ENCODE measurements at places on chromosomes 7 and 10. TPM values are rescaled to one million over a fixed set of nuclear protein-coding genes. Genes with fewer than 3 reads are reported as not detected.

WDFY4 gene
- 2.5 TPM for total RNA-seq

PDE6C gene
- total RNA-seq: not detected

NSMCE4A gene
- 34.2 TPM for total RNA-seq

CCDC3 gene
- 0.08 TPM for total RNA-seq

PRLHR gene
- not detected for total RNA-seq

MOSPD3 gene
- total RNA-seq: 10.9 TPM

CLRN3 gene
- not detected for total RNA-seq

GRCh38 chr7:93736668-93737369 lies 153.7 kb downstream of the TFPI2 start:
- DNase-seq: no peak

DNA sequence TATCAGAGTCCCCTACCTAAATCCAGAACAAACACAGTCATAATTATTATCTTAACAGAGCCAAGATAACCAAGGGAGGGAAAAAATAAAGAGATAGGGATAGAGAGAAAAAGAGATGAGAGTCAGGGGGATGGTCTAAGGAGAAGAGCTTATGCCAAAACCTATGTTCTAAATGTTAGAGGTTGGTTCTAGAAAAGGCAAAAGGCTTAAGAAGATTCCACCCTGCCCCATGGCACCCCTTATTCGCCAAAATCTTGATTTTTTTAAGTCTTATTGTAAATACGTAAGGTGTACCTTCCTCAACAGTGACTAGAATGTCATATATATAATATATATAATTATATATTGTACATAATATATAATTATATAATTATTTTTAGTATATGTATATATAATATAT lies 29.6 kb upstream of the CTNNA3 start:
- no peak for DNase-seq

- no peak for DNase-seq
Measured at GRCh38 chr7:28483112-28483511, 70.8 kb downstream of the CREB5 start.

- DNase-seq: no peak
Measured at GRCh38 chr10:15539262-15539661, 168.2 kb upstream of the FAM171A1 start.

GRCh38 chr10:118977835-118978234 lies 51.7 kb upstream of the NANOS1 start:
- no peak for DNase-seq

DNA sequence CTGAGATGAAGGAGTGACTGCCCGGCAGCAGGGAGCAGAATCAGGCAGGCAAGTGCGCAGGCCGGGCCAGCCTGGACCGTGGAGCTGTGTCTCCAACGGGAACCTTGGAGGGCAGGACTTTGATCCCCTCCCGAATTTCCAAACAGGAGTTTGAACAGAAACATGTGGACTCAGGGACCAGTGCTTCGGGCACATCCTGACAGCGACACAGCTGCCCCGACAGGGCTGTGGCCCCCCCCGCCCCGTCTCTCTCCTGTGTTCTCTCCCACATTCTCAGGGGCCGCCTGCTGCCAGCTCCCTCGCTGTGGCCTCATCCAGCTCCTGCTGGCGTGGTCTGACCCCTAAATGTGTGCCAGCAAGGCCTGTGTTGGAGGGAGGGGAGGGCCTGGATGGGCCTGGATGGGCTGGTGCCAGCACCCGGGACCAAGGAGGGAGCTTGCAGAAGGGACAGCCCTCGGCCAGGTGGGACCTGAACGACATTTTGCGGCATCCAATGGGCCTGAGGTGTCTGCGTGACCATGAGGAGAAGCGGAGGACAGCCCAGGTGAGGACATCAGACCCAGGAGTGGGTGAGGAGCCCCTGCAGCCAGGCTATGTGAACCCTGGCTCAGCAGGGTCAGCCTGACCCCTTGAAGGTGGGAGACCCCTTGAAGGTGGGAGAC lies 222.9 kb downstream of the DNAJB6 start:
- no peak for DNase-seq

DNA sequence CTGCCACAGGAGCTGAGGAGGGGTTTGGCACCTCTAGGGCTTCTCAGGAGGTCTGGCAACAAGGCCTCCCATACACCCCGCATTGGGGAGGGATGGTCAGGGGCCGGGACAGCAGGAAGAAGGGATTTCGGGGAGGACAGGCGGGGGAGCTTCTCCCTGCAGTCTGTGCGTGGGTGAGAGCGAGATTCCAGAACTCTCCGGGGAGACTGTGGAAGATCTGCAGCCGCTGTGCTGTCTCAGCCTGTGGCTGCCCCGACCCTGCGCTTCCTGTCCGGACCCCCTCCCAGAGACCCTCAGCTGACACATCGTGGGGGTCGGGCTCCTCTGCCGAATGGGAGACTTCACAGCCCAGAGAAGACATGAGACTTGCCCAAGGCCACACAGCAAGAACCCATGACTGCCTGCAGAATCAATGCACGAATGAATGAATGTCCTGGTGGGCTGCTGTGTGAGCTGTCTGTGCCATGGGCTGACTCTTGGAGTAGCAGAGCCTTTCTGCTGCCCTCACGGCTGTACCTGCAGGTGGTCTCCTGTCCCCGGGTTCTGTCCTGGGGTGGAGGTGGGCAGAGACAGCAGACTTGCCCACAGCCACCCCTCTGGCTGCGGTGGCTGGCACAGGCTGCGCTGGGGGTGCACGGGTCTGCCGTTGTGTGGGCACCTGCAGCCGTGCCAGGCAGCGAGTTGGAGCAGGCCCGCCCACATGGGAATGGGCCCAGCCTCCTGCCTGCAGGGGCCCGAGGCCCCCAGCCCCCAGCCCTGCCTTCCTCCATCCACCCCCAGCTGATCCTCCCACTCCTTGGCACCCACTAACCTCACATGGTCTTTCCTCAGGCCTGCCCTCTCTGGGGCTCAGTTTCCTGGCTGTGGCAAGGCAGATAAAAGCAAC lies 16.3 kb upstream of the LFNG start:
- no peak for DNase-seq

DNA sequence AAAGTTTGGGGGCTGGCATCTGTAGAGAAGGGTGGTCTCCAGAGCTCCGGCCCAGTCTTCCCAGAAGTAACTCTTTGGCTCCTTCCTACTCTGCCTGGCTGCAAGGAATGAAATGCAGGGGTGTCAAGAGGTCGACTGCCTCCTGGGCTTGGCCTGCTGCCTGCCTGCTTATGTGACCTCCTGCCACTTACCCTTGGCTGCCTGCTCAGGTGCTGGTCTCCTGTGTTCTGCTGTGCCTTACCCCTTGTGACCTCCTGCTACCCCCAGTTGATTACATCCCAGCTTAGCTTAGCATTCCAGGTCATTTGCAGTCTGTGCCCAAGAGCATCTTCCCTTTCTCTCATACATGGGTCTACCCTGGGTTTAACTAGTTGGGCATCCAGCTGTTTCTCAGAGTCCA lies 180.2 kb downstream of the PTPN20 start:
- no peak for DNase-seq

DNA sequence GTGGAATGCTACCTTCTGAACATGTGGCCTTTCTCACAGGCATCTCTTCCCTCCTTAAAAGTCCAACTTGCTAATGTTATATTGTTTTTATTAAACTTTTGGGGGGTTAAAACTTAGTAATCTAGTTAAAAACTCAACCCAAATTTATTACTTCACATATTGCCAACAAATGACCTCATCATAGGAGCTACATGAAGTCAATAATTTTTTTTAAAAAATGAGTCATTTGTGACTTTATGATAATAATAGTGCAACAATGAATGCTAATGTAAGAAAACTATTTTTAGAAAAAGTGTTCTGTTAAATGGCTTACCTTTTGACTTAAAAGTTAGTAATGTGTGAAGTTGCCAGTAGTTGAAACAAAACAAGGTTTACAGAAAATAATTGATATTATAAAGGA lies 325.9 kb upstream of the FZD1 start:
- no peak for DNase-seq

DNA sequence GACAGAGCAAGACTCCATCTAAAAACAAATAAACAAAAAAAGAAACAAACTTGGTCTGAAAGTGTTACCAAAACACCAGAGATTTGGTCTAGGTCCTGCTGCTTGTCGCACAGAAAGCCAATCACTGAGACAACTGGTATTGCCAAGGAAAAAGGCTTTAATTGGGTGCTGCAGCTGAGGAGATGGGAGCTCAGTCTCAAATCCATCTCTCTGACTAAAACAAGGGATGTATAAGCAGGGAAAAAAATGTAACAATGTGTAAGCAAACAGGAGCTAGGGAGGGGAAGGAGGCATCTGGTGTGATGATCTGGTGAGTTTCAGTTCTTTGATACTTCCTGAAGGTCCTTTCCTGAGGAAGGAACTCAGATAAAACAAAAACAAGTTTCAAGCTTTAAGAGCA lies 8.4 kb upstream of the PDIA4 start:
- DNase-seq: no peak

- no peak for DNase-seq
Measured at GRCh38 chr7:149796287-149796860, 23.0 kb upstream of the ZNF467 start.

DNA sequence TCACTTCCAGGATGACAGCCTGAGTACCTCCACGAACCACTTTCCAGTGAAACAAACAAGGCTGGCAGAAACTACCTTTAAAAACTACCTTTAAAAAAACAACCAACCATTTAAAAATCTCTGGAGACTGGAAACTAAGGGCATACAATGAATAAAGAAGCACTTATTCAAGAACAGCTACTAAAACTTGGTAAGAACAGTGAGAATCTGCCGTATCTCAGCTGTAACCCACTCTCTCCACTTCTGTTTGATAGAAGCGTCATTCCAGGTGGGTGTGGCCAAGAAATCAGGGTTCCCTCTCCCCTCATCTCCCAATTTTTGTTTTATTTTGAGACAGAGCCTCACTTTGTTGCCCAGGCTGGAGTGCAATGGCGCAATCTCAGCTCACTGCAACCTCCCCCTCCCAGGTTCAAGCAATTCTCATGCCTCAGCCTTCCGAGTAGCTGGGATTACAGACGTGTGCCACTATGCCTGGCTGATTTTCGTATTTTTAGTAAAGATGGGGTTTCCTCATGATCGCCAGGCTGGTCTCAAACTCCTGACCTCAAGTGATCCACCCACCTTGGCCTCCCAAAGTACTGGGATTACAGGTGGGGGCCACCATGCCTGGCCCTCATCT lies 158.8 kb upstream of the CHST15 start:
- DNase-seq: no peak

- no peak for DNase-seq
Measured at GRCh38 chr7:102473271-102473991, 5.3 kb downstream of the POLR2J start.

GRCh38 chr7:28433699-28434219 lies 21.4 kb downstream of the CREB5 start:
- DNase-seq: no peak

DNA sequence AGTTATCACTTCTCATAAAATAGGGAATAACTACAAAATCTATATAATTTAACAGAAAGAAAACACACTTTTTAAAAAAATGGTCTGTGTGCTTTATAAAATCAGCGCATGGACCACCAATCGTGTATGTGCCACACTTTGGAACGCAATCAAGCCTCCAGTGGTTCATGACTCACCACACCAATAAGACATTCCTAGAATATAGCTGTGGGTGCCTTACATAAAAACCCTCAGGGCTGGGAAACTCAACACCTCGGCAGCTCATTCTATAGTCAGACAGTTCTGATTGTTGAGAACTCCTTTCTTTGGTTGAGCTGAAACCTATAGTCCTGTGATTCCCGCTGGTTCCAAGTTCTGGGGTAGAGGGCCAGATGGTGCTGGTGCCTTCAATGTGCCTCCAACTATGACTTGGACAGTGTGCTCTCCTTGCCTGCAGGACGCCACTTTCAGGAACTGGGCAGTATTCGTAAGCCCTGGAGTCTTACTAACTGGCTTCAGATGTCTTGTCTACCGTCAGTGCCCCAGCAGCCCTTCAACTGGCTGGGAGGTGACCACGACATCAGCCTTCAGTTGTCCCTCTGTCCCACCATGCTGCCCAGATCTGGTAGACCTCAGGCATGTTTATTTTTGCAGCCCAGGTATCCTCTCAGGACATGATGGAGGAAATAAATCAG lies 135.7 kb upstream of the GDF10 start:
- no peak for DNase-seq

GRCh38 chr7:73786588-73786987 lies 16.5 kb upstream of the CLDN3 start:
- DNase-seq: no peak

DNA sequence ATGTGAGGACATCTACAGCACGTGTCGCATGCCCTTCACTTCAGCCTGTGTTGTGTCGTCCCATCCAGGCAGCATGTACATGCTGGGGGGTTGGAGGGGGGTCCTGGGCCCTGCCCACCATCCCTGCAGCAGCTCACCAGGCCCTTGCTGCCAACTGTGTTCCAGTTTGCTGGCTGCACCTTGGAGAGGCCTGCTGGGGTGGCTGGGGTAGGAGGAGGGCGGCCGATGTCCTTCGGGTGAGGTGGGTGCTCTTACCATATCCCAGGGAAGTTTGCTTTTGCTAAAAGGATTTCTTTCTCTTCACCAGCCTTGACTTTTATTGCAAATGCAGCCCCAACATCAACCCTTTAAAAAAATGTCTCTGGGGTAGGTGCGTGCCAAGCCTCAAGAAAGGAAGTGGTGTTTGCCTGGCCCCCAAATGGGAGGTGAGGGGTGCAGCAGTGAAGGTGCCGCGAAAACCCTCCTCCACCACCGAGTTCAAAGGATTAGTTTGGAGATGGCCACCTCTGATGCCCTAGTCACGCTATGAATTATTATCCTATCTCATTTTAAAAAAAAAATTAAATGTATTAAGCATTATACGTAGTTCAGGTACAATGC lies 165.8 kb upstream of the KLF6 start:
- DNase-seq: peak; percentile 32

DNA sequence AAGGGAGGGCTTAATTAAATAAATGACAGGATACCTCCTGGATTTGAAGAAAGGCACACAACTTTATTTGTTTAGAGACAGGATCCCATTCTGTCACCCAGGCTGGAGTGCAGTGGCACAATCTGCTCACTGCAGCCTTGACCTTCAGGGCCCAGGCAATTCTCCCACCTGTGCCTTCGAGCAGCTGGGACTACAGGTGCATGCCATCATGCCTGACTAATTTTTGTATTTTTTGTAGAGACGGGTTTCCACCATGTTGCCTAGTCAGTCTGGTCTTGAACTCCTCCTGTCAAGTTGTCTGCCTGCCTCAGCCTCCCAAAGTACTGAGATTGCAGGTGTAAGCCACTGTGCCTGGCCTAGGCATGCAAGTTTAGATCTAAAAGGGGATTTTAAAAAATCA lies 272.7 kb upstream of the MBL2 start:
- no peak for DNase-seq

DNA sequence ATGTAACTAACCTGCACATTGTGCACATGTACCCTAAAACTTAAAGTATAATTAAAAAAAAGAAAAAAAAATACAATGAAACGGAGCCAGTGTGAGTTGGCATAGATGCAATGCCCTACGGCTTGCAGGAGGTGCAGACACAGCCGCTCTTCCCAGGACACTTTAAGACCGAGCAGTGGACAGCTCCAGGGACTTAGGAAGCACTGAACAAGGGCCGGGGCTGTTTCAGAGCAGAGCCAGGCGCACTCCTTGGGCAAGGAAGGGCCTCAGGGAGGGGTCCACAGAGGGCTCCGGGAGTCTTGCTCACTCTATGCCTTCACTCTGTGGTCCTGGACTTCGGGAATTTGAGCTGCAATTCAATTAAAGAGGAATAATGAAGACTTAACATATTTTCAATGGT lies 355.3 kb downstream of the TCERG1L start:
- no peak for DNase-seq

Measured in CD4-positive, alpha-beta T cell (primary cell).